SK-N-DZ (cell line): ENCODE measurements at places on chromosomes 13 and 19.

DNA sequence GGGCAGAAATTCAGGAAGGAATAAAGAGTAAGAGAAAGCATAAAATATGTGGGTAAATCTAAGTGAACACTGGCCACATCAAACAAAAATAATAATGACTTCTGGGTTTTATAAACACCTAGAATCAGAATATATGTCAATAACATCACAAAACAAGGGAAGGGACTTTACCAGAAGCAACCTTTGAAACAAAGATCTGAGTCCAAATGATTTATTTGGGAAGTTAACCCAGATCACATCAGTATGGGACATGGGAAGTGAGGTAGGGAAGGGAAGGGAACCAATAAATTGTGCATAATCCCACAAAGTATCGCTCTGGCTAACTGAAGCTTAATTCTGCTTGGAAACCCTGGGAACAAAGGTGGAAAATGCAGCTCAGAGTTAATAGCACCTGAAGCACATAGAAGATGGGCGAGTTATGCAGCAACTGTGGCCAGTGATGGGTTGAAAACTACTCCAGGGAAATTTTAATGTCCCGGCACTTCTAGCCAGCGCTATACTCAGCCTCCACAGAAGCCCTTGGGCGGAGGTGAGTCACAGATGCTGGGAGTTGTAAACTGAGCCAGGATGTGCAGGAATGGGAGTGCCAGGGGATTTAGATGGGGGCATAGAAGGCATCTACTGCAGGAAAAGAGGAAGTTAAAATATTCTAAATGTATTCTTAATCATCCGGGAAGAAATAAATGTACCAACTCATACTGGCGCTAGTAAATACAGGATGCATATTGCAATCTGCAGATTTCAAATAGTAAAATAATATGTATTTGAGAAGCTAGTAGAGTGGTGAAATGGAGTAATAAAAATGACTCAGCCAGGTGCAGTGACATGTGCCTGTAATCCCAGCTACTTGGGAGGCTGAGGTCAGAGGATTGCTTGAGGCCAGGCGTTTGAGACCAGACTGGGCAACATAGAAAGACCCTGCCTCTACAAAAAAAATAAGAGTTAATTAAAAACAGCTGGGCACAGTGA lies 34.2 kb upstream of the CEBPG start:
- no peak for DNase-seq

DNA sequence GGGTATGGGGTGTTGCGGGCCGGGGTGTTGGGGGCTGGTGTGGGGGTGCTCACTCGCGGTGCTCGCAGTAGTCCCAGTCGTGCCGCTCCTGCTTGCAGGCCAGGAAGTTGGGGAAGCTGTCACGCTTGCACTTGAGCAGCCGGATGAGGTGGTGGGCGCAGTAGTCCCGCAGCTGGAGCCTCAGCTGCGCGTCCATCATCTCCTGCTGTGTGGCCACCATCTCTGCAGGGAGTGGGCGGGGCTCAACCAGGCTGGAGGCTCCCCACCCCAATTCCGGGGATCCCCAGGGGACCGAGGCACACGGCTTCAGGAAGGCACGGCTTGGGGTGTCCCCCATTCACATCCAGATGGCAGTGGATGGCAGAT lies 5.2 kb downstream of the NDUFB7 start:
- DNase-seq: no peak

DNA sequence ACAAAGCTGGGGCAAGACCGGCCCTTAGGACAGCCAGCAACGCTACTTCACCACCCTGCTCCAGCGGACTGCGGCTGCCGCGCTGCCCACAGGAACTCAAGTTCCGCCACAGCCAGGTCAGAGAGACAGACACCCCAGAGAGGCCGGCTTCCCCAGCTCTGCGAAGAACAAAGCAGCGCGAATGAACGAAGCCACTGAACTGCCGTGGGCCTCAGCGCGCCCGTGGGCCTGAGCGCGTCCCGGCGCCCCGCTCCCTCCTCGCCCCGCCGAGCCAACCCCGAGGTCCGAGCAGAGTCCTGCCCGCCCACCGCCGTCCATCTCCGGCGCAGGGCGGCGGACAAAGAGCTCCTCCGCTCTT lies 158.4 kb downstream of the RNF17 start:
- DNase-seq: peak; percentile 28

DNA sequence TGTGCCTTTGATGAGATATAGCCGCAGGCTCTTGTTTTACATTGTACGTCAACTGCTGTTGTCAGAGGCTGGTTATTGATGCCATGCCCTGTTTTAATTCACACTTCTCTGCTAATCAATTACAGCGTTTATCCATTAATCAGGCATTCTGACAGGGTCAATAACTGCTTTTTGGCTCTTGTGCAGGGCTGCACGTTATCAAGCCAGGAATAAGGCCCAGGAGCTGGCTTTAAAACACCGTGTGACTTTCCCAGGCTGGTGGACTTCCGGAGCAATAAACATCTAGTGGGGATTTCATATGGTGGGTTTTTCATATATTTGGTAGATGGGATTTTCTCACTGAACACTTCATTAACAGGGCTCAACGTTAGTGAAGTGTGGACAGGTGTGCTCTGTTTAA lies 221.7 kb downstream of the TM9SF2 start:
- DNase-seq: no peak

- no peak for DNase-seq
These were observed 56.0 kb upstream of the DOCK9 start for GRCh38 chr13:99033814-99034213.

DNA sequence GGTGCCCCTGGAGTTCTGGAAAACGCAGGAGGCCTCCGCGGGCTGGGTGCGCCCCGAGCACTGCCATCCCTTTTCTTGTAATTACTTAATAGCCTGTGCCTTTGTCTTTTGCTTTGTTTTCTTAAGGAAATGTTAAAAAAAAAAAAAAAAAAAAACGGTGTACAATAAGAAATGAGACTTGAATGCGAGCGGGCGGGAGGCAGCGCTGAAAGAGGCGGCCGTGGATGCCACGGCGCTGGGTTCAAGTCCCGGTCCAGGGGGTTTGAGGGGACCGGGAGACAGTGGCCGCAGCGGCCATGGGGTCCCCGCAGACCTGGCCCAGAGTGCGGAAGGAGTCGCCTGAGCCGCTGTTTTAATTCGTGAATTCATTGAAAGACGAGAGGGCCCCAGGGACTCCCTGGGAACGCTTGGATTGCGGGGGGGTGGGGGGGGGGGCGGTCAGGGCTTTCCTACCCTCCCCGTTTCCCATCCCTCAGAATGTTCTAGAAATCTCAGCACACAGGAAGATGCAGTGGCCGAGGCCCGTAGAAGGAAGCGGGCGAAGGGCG lies 349.2 kb upstream of the ARGLU1 start:
- DNase-seq: no peak

DNA sequence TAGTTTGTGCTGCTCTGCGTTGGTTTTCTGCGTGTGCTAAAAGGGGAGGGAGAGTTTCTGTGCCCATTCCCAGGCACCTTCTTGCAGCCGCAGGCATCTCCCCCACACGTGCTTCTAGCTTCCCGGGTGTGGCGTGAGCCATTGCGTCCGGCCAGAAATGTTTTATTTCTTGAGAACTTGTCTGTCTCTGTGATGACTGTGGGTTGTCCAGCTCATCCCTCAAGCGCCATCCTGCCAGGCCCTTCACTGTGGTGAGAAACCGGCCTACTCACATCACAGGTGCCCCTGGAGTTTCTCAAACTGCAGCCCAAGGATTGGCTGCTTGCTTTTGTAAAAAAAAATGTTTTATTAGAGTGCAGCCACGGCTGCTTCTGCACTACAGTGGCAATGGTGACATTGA lies 24.2 kb downstream of the EPN1 start:
- DNase-seq: no peak

DNA sequence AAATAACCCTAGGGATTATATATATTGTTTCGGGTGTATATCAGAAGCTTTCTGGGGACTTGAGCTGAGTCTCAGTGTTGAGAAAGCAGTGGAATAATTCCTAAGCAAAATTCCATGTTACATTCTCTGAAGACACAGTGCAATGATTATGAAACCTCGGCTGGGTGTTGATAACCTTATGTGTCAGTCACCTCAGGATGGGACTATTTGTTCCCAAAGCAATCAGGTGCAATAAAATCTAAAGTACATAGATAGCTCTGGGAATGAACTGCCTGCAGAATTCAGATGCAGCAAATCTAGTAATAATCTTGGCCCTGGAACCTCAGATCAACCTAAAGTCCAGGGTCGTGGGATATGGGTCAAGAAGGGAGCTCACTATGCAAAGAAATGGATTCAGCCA lies 53.0 kb downstream of the EDNRB start:
- no peak for DNase-seq

DNA sequence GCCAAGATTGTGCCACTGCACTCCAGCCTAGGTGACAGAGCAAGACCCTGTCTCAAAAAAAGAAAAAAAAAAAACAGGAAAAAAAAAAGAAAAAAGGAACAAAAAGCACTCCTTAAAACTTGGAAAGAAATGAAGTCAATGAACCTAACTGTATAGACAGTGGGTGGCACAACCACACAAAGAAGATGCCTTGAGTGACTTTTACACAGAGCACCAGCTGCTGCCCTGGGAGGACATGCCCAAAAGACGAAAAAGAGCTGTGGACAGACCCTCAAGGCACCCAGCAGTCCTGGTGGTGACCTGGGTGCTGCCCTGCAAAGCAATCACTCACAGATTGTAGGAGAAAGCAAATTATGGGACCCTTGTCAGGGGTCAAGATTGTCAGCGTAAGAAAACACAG lies 5.9 kb upstream of the LAMP1 start:
- DNase-seq: no peak

DNA sequence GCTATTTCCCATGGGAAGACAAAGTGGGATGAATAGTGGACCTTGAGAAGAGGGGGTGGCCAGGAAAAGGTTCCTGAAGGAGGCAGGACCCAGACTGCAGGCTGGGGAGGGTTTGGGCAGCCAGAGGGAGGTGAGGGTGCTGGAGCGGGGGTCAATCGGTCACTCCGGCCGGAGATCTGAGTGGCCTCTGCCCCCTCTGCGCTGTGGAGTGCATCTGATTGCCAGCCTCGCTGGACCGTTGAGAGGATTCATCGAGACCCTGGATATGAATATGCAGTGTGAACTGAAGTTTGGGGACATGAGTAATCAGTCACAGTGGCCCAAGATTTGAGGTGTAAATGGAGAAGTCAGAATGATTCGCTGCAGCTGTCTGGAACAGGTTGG lies 5.5 kb upstream of the ZNF580 start:
- DNase-seq: no peak

DNA sequence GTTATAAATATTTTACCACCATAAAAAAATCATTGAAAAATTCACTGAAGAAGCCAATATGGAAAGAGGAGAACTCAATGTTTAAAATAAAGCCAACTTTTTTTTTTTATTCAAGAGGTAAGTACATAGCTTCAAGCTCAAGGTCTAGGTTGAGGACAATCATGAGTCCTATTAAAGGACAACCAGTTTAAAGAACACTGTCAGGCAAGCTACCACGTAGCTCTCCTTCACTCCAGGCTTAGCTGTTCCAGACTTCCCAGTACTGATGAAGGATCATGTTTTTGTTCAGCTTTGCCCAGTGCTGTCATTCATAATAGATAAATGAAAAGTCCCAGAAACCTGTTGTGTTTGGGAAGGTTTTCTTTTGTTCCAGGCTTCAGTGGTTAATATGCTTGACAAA lies 10.0 kb upstream of the MLNR start:
- DNase-seq: no peak
